ENCODE measurements at places on chromosomes 3 and 15.

GRCh38 chr3:173892547-173892946 lies 495.0 kb downstream of the NLGN1 start:
- no peak for DNase-seq

DNA sequence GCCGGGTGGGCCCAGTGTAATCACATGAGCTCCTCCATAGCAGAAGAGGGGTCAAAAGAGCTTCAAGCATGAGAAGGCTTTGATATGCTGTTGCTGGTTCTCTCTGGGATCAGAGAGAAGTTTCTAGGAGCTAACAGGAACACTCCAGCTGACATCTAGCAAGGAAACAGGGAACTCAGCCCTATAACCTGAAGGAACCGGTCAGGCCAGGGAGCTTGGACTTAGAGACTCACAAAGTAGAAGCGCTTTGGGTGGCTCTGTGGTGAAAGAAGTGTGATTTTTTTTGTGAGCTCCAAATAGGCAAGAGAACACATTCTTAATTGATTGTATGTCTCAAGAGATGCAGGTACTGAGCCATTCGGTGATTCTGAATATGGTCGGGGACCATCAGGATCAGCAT lies 26.2 kb upstream of the EPHB1 start:
- DNase-seq: no peak

DNA sequence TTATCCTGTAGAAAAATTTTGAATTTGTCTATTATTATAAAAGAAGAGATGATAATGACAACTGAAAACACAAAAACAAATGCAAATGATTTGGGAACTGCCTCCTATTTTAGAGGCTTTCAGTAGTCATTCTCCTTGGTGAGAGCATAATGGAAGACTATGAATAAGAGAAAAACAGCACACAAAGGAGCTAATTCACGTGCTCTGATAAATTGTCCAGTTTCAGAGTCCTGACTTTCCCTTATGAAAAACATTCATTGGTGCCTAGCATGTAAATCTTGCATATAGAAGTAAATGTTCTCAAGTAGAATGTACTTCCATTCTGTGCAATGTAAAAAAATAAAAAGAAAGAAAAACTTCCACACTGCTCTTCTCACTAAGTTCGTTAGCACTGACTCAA lies 206.1 kb downstream of the IL5RA start:
- DNase-seq: no peak

GRCh38 chr3:129967761-129968160 lies 6.8 kb upstream of the TRH start:
- no peak for DNase-seq

DNA sequence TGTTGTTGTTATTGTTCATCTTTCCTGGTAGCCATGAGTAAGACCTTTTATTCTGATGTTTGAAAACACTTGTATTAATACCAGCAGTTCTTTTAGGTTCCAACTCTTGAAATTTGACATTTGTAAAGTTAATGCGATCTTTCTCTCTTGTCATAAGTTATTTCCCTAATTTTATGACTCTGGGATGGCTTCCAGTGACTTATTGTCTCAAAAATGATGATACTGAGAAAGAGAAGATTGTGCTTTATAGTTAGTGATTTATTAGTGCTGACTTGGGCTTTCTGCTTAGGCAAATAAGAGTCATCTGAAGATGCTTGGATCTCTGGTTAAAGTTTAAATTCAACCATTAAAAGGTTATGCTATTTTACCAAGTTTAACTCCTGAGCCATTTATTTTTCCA lies 715.2 kb downstream of the GRM7 start:
- no peak for DNase-seq

GRCh38 chr3:155741603-155742002 lies 3.3 kb downstream of the PLCH1 start:
- DNase-seq: no peak

GRCh38 chr15:96687388-96688107 lies 357.0 kb downstream of the NR2F2 start:
- no peak for DNase-seq

GRCh38 chr3:69011096-69011730 lies 2.3 kb downstream of the EOGT start:
- DNase-seq: no peak

GRCh38 chr3:122235147-122235546 lies 51.7 kb downstream of the CASR start:
- DNase-seq: no peak

- DNase-seq: no peak
These were observed 4.2 kb downstream of the PTPN23 start for GRCh38 chr3:47385007-47385406.

DNA sequence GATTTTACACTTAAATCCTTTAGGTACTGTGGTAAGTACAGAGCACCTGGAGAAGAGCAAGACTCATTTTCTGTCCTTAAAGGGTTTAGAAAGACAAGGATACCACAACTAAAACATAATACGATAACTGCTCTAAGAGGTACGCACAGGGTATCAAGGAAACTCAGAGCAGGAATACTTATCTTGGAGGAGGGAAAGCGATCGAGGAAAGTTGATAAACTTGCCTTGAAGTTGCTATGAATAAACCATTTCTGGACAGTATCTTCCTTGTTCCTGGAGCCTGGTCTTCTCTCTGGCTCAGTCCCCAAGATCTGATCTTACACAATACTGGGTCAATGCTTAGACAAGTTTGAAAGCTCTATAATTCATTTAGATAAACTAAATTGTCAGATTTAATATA lies 17.6 kb upstream of the GATM start:
- no peak for DNase-seq

DNA sequence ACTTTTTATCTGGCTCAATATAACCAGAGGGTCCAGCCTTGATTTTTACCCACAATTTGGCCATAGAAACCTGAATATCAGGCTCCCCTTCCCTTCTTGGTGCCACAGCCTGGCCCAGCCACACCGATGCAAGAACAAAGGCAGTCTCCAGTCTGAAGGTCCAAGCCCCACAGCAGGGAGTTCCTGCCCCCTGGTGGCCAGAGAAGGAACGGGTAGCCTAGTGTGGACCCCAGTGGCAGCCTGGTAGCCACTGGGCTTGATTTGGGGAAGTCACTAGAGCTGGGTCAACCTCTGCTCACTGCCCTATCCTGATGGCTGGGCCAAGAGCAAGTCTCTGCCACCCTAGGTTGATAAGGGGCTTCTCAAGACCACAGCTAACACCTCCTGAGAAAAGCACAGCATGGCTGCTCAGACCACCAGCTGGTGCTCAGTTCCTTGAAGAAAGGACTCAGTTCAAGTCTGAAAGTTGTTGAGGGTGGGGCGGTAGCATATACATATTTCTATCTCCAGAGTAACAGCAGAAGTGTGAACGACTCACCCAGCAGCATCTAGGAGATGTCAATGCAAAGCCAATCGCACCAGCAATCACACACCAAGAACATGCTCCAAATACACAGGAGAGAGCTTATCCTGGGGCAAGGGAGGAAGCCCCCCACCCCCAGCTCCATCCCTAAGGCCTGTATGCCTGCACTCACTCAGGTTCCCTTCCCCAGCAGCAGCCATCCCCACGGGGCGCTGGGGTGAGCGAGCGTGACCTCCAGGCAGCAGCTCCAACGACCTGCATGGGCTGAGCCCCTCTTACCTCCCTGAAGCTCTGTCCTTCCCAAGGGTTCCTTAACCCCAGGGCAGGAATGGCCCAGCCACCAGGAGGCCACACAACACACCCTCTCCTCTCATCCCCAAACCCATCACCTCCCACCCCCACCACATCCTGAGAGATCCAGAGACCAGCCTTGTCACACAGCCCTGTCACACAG lies 7.6 kb downstream of the PFKFB4 start:
- peak; percentile 91 for DNase-seq

DNA sequence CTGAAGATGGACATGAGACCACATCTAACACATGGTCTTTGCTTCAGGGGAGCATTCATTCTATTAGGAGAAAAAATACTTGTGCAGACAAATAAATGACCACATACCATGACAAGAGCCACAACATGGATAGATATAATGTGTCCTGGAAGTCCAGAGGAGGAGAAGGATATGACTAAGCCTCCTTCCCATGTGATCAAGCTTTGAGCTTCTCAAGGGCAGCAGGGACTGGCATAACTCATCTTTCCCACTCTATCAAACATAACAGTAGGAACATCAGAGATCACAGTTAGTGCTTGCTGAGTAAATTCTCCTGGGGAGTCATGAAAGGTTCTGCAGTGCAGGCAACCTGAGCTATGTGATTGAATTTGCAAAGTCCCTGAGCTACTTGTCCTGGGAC lies 86.0 kb upstream of the LPP start:
- DNase-seq: peak; percentile 67

DNA sequence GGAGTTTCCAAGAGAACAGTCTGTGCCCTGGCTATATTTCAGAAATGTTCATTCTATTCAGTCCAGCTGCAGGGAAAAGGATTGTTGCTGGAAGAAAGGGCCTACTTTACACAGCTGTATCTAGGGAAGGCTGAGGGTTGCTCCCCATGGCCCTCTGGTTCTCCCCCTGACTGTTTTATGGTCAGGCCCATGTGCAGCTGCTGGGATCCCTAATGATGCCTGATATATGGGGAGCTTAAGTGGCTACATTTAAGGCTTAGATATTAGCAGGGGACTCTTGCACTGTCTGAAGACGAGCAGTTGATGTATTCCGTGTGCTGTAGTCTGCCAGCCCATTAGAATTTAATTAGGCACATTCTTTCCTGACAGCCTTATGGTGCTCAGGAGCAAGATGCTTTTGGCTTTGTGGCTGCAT lies 72.0 kb downstream of the FAM43A start:
- no peak for DNase-seq

- DNase-seq: no peak
These were observed 6.0 kb downstream of the PRC1 start for GRCh38 chr15:90988296-90988695.

DNA sequence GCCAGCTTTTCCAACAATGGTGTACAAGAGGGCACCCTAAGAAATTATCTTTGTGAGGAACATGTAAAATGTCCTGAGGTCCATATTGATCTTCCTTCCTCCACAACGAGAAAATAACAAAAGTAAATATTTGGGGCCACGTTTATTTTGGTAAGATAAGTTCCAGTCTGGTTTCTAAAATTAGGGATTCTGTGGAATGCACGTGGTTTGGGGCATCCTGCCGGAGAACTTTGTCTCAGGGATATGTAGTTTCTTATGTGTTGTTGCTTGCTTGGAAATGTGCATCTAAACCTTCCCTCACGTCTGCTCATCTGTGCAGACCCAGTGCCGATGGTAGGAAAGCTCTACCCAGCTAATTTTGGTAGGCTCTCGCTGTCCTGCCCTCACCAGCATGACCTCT lies 62.8 kb downstream of the CTDSPL start:
- no peak for DNase-seq

GRCh38 chr15:71752604-71753289 lies 57.6 kb upstream of the NR2E3 start:
- peak; percentile 56 for DNase-seq

GRCh38 chr15:92393071-92393979 lies at the start of gene ST8SIA2:
Gene ST8SIA2, plus strand, starts transcription at chr15:92393881. Its CDS starts 184 bp downstream, at chr15:92394065.
- peak; percentile 40 for DNase-seq

- no peak for DNase-seq
These were observed 47.5 kb upstream of the ARL14 start for GRCh38 chr3:160629491-160629890.

DNA sequence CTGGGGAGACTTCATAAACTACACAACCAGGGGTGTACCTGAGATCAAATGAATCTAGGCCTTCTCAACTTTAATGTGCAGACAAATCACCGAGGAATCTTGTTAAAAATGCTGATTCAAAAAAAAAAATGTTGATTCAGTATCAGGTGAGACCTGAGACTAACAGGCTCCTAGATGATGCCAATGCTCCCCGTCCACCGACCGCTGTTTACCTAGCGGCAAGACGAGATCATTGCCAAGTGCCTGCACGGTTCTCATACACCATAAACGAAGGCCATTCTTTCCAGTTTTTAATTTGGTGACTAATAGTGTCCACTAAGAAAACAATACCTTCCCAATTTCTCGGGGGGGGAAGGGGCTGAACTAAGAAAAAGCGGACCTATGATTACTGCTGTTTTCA lies 2.5 kb upstream of the FSIP1 start:
- no peak for DNase-seq

DNA sequence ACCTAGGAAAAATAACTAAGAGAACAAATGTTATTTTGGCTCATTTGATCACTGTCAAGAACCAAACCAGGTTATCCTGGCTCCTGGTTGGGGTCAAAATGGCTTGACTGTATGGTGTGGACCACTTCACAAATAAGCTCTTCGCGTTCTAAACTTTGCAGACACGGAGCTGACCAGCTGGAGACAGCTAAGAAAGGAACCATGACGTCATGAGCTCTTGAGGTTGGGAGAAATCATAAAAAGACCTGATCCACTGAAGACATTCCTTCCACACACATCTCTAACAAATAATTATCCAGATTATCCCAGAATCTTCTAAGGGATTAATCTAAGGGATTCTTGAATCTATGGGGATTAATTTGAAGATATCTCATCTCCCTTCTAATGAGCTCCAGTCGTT lies 321.5 kb upstream of the IGF1R start:
- DNase-seq: no peak

GRCh38 chr15:74426404-74427281 lies 7.1 kb downstream of the SEMA7A start:
- DNase-seq: no peak

DNA sequence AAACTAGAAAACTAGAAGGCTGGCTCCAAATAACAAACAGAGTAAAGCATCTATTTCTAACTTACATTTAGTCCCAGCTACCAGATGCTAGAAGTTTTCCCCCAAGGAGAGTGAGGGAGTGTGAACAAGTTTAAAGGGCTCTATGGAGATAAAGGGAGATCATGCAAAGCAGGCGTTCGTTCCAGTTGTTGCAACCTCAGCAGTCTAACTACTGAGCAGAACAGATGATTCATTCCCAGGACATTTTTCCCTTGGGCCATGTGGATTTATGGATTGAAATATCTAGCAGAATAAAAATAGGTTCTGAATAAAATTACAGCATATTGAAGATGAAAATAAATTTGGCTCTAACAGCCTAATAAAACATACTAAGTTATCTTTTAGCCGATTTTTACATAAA lies 154.8 kb upstream of the TTC14 start:
- peak; percentile 16 for DNase-seq

DNA sequence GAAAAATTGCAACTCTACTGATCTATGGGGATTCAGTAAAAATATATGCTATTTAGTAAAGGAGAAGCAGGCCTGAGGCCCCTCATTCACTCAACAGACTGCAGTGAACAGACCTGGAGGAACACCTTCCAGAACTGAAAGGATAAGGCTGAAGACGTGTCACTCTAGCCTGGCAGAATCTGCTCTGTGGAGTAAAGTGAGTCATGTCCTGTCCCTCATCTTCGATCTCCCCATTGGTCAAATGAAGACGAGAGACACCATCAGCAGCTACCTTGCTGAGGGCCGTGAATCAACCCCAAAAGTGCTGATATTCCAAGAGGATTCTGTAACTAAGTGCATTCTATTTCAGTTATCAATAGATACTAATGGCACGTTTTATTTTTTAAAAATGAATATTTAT lies 359.7 kb downstream of the FGF12 start:
- DNase-seq: no peak

DNA sequence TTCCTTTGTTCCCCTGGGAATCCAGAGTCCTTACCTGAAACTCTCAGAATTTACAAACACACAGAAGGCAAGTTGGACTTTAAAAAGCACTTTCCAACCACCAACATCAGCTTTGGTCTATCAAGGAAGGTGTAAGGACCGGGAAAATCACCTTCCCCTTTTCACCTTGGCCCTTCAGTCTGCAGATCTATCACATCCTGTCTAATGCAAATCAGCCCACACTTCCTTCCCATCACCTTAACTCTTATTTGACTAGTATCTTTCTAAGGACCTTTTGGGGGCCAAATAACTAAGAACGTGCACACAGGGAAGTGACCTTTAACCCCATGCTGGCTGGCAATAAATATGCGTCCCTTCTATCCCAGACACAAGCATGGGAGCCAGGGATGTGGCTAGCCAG lies 320.6 kb downstream of the ARRDC4 start:
- no peak for DNase-seq
